ENCODE measurements at places on chromosomes 12 and 14.

GRCh38 chr14:61940666-61941420 lies 178.6 kb downstream of the SNAPC1 start:
- DNase-seq: no peak

- DNase-seq: no peak
Measured at GRCh38 chr12:119338593-119339363, 4.2 kb downstream of the CCDC60 start.

DNA sequence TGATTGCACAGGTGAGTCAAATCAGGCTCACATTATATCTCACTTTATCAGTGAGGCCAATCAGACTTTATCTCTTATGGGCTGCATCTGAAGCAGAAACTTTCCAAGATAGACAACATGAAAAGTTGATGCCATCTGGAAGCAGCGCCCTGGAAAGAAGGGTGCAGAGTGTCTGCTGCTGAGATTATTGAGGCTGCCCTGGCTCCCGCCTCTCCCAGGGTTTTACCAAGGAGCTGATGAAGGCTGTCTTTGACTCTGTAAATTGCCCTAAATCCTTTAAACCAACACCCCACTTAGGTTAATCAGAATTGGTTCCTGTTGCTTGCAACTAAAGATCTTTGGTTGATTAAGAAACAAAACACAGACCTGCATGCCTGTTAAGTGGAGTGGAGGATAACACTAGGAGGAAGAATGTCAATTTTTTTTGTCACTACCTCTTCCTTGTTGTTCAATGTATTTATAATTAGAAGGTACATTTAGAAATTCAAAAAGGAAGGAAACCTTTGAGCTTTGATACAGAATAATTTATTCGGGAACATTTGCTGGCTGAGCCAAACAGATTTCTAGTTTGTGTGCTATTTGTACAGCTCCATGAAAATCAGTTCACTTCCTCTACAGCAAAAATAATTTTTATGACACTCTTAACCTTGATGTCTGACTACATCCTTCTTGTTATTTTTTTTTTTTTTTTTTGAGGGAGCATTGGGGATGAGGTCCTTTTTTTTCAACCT lies 104.1 kb downstream of the VEZT start:
- DNase-seq: no peak

GRCh38 chr12:84512751-84513150 lies 399.8 kb downstream of the SLC6A15 start:
- no peak for DNase-seq

DNA sequence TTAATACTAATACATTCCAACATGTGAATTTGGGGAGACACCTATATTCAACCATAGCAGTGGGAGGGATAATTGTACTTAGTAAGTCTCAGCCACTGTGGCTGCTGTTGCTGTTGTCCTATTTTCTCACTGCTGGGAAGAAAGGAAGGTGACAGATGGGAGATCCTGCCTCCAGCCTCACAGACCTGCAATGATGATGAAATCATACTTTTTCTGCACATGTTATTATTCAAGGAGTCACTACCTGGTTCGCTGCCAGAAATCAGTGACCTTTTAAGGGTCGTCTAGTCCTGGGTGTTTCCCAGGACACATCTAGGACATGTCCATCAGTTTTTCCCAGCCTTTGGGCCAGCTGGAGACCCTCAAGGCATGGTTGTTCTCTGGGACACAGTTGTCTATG lies 106.2 kb upstream of the RPH3A start:
- DNase-seq: no peak

DNA sequence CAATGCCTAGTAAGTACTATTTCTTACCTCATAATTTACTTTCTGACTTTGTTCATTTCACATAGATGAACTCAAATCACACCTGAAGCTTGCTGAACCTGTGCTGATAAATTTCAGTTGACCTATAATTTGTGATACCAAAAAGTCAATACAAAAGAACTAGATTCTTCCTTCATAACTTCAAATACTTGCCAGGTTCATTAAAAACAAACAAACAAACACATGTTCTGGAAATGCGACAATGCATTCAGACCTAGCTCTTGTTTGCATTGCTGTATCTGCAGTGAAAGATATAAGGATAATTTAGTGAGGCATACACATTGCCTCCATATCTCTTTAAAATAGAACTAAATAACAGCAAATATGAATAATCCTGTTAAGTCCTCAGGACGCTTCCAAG lies 221.3 kb downstream of the GXYLT1 start:
- no peak for DNase-seq

DNA sequence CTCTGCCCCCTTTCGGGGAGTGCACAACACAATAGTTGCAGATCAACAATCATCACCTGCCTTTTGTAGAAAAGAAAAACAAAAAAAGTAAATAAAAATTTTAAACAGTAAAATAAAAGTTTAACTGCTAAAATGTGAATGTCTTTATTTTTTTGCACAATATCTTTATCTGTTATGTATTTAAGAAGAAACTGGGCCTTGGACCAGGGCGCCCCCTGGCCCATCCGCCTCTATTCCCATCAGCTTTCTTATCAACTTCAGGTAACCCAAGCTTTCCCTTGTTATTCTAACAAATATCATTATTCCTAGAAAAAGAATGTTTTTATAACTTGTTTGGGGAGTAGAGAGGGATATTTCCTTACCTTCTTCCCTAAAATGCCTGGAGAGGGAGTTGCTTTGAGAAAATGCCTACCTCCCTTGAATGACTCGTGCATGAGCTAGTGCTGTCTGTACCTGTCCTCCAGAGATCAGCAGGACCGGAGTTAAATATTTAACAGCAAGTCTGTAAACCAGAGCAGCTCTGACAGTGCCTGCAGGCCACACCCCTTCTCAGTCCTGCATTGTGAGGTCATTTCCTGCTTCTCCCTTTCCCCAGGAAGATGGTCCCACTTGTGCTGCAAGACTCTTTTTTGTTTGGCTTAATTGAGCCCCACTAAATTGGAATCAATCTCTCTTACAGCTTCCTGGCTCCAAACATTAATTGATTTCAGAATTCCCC lies 192.8 kb upstream of the RGS6 start:
- DNase-seq: no peak

GRCh38 chr14:29317423-29317822 lies 550.8 kb downstream of the FOXG1 start:
- DNase-seq: no peak

DNA sequence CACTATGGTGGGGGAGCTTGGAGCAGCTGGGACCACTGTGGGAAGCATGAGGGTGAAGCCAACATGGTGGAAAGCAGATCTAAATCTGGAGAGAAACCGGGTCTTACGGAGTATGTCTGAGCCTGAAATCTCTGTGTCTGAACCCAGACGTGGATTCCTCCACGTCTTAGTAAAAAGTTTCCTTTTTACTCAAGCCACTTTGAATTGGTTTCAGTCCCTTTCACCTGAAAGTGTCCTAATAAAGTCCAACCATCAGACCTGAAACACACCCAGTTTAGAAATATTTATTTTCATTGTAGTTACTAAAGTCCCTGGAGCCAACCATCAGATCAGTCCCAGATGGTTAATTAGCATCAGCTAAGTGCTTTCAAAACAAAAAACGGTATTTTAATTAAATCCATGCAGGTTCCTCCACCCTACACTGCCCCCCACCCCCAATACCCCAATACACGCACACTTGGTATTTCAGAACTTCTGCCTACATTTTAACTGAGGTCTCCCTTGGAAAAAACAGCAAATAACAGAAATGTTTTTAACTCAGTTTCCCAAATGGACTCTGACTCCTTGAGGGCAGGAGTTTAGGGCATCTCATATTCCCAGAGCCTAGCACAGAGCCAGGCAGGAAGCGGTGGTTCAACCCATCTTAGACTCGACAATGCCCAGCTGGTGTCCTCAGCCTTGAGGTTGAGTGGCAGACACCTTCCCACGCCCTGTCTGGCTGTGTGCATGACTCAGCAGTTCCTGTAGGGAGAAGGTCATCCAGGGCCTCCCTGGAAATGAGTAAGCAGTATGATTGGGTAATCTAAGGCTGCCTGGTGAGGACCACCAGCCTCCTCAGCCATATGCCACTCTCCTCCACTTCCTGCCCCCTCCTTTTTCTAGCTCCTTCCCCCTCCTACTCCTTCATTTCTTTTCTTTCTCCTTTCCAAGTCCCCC lies 175.8 kb downstream of the TTC8 start:
- DNase-seq: no peak

GRCh38 chr12:15540005-15540404 lies 217.7 kb downstream of the PTPRO start:
- no peak for DNase-seq

DNA sequence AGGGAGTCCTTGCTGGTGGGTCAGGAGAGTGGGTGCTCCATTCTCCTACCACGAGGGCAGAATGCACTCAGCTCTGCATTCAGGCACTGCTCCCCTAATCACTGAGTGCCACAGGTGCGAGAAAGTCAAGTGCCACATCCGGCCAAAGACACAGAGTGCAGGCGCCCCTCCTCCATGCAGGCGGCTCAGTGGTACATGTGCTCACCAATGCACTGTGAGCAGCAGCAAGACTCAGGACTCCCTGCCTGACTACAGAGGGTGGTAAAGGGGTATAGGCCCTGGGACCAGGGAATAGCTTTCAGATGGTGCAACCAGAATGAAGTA lies 32.9 kb downstream of the ZFYVE21 start:
- no peak for DNase-seq

GRCh38 chr12:102484428-102484958 lies 4.1 kb upstream of the IGF1 start:
- DNase-seq: peak; percentile 11

GRCh38 chr14:83712418-83713129 lies 1817.4 kb upstream of the FLRT2 start:
- DNase-seq: no peak

DNA sequence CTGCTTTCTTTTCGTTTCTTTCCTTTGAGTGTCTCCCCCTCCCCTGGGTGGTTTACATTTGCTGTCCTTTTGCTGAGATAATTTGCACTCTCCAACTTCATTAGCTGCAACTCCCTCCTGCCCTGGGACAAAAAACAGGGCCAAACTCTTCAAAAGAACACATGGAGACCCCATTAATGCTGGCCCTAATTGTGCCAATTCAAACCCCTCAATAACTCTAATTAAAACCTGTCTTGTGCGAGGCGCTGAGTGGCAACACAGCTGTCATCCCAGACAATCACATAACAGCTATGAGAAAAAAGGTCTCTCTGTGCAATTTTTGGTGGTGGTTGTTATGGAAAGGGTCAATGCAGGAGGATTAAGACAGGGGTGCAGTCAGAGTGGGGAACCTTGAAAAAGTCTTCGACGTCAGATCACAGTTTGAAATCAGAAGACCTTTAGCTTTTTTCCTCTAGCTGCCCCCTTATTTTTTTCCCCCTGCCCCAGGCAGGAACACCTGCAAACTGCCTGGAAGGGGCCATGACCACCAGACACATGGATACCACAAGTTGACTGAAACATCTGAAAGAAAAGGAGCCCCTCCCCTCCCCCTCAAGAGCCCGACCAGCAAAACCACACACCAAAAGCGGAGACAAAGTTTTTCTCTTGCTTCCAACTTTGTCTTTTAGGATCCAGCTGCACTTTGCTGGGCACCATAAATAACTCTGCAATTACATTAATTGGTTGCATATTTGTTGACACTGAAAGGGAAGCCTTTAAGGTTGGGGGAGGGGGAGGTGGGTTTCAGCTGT lies 26.5 kb upstream of the SMOC1 start:
- DNase-seq: no peak

- DNase-seq: no peak
Measured at GRCh38 chr12:113700943-113701342, 229.3 kb upstream of the LHX5 start.

- no peak for DNase-seq
Measured at GRCh38 chr14:67562776-67563150, 29.7 kb downstream of the PLEKHH1 start.

GRCh38 chr14:55707365-55707804 lies 127.4 kb downstream of the KTN1 start:
- no peak for DNase-seq

DNA sequence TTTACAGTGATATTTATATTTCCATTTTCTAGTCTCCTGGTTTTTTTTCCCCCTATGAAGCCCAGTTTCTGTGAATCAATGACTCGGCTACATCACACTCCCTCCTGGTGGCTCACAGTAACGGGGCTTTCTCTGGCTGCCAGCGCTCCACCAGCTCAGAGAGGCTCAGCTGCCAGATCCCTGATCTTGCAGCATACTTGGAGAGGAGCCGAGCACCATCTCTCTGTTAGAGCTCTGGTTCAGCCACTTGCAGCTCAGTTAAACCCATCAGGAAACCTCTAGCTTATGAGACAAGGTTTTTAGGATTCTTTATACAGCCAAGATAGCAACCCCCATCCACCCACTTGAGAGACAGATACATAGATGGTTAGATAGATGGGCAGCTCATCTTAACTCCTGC lies 74.6 kb downstream of the CIT start:
- DNase-seq: no peak

GRCh38 chr14:83874662-83875061 lies 1655.3 kb upstream of the FLRT2 start:
- no peak for DNase-seq

DNA sequence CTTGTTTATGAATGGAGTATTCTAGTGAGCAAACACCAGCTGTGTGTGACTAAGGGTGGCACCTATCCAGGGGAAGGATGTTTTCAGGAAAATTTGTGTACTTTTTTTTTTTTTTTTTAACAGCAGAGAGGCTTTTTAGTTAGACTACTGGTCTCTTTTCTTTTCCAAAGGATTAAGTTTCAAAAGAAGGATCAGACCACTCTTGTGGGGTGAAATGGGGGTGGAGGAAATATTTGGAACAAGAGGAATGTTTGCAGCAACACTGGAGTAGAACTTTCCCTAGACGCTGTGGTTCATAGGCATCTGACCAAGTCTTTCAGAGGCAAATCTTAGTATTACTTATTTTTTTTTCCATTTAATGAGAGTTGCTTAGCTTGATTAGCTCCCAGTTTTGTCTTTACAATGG lies 21.1 kb downstream of the NUBPL start:
- no peak for DNase-seq

DNA sequence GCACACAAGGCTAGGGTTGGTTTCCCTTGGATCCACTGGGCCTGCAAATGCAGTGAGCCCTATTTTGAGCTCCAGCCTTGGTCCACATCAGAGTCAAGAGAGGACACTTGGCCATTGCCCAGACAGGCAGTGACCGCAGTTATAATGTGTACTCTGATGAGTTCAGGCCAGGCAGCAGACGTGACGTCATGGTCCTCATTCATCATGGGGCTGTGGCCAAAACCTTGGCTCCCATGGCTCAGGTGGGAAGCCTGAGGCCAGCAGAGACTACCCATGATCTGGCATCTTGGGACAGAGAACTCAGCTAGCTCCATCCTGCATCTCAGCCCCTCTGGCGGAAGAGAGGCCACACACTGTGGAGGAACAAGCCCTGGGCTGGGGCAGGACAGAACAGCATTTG lies 16.4 kb downstream of the TMEM63C start:
- no peak for DNase-seq

DNA sequence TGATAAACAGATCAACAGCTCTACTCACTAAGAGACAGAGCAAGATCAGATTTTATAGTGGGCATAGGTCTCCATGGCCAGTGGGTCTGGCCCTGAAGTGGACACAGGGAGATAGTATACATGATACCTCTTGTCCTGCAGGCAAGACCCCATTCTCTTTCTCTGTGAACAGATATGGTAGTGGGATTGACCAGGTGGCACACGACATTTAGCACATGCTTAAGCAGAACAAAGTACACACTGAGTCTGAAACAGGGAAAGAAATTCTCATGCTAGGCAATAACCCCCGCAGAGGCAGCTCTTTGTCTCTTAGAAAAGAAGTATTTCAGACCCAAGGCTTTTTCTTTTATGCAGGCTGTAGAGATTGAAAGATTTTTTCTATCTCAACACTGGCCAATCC lies 1331.2 kb downstream of the FSCB start:
- no peak for DNase-seq
